Dermis blood vessel endothelial cell (primary cell): ENCODE measurements at places on chromosomes 6 and 20. TPM values are rescaled to one million over a fixed set of nuclear protein-coding genes. Genes with fewer than 3 reads are reported as not detected.
A peak's percentile ranks its signal among the peaks of the same experiment; 100 is the strongest.

GRCh38 chr20:57707849-57708693 lies 1.7 kb downstream of the PMEPA1 start:
- no peak for DNase-seq

DNA sequence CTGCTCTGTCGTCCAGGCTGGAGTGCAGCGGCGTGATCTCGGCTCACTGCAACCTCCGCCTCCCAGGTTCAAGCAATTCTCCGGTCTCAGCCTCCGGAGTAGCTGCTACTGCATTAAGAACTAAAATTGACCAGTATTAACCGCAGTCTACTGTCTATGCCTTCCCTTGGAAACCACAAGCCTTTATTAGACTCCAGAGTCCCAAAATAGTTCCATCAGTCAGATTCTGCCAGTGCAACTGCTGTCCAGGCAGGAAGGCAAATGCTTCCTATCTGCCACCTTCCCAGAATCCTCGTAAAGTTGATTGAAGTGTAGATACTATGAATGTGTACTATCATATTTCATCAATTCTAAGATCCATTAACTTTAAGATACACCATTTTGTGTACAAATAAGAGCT lies 16.7 kb downstream of the KAT14 start:
- no peak for DNase-seq

- DNase-seq: no peak
Observed at GRCh38 chr6:21694168-21694567, 100.6 kb downstream of the SOX4 start.

DNA sequence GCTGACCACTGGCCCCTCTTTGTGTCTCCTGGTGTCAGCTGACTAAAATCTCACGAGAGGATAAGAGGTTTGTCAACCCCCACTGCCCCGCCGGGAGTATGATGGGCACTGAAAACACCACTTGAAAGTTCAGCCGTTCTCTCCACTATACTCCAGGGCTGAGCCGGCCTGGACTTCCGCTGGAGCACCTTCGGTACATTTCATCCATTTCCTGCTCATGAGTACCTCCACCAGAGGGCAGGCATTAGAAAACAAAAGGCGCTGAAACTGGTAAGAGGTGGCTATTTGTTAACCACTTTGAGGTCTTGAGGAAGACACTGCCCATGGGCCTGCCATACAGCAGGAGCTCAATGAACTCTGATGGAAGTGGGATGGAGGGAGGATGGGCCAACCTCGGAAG lies 17.9 kb upstream of the ANKRD60 start:
- peak; percentile 72 for DNase-seq

DNA sequence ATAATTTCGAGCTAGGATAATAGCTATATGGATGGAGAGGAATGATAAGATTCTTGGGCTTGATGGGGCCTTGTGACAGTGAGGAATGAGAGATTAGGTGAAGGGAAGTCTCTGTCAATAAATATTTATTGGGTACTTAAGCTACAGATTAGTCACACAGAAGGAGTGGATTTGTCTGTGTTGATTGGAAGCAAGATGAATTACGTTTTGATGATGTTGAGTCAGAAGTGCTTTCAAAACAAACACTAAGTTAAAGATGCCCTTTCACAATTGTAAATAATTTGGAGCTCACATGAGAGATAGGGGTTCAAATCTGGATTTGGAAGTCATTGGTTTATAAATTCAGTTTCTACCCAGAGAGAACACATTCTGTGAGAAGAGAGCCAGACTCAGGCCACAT lies 834.2 kb downstream of the KIF16B start:
- no peak for DNase-seq

GRCh38 chr20:56872620-56873458 lies 243.7 kb downstream of the TFAP2C start:
- DNase-seq: no peak

- DNase-seq: peak; percentile 80
Observed at GRCh38 chr20:12012241-12013222, 94.8 kb downstream of the BTBD3 start.

- DNase-seq: no peak
Observed at GRCh38 chr6:91633374-91634111, 1046.7 kb upstream of the MAP3K7 start.

- DNase-seq: peak; percentile 81
Observed at GRCh38 chr20:35284267-35284991, at the start of gene EIF6. Gene EIF6 (minus strand): TSS chr20:35284772. CDS start chr20:35284487, 285 bp downstream.

DNA sequence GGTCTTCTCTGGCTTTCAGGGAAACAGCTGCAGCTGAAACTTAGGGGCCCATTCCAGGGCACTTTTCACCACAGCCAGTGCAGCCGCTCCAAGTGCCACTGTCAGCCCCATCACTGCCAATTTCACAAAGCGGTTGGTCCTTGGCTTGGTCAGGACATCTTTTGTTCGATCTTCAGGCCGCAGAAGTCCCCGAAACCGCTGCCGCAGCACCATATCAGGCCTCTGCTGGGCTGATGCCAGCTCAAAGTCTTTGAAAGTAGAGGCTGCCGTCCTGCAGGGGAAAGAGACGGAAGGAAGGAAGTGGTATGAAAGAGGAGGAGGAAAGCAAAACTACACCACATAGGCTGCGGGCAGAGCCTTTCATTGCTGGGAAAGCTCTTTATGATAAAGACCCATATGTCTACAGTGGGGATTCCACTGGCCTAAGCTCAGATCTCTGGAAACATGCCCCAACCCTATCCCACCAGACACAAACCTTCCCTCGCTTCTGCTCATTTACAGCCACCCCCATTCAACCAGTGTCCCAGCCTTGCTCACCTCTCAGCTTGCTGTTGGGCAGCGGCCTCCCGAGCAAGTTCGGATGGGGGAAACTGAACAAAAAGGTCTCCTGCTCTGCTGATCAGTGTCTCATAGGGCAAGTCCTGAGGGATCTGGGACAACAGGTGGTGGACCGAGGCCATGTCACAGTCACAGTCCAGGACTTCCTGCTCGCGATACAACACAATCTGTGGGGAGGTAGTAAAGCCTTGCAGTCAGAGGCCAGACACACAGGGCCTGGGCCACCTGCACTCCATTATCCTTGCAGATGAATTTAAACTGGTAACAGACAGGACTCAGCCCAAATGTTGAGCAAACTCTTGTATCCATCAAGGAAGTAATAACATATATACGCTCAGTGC lies 23.5 kb downstream of the TBC1D20 start:
- peak; percentile 53 for DNase-seq

DNA sequence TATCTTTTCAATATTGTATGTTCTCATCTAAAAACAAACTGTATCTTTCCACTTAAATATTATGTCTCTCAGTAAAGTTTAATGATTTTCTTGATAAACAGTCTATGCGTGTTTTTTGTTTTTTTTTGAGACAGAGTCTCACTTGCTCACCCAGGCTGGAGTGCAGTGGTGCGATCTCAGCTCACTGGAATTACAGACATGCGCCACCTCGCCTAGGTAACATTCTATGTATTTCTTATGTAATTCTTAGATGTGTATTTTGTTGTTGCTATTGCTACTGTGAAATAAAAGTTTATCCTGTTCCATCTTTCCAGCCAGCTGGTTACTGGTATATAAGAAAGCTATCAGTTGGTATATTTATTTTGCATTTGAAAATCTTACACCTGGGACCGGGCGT lies 29.4 kb downstream of the ABHD12 start:
- peak; percentile 25 for DNase-seq

- no peak for DNase-seq
Observed at GRCh38 chr20:57051096-57051495, 215.3 kb downstream of the BMP7 start.

- peak; percentile 94 for DNase-seq
Observed at GRCh38 chr20:45890985-45891983, at the start of the genes CTSA and NEURL2. Gene CTSA (plus strand): TSS chr20:45891335. CDS start chr20:45891569, 234 bp downstream. Gene NEURL2 (minus strand): TSS chr20:45891208. CDS start chr20:45890991, 217 bp downstream.

DNA sequence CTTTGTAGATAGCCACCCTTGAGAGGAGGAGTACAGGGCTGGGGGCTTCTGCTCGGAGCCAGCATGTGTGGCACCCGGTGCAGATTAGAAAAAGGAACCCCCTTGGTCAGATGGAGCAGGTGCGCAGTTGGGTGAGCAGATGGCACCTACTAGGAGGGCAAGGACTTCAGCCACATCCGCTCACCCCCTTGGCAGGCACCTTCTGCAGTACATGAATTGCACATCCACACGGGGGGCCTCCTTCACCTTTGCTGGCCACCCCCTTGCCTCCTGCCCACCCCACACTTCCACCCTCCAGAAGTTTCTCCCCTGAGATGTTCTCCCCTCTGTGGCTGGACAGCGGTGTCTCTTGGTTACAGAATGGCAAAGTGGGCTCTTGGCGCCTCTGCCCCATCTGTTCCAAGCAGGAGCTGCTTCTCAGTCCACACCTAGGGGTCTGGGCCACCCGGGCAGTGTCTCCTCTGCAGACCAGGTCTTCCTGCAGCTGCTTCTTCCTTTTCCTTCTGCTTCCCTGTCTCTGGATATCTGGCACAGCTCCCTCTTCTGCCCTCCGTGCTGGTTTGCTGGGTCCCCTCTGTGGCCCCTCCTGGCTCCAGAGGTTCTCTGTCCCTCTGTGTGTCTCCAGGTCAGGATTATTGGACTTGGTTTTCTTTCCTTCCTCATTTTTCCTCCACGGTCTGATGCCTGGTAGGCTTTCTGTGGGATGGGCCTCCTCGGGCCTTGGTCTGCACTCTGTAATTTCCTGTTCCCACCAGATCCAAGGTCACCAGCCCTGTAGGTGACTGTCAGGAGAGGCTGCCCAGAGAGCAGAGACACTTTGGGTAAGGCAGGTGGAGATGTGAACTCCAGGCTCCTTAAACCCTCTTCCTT lies 4.1 kb downstream of the MDFI start:
- DNase-seq: no peak

DNA sequence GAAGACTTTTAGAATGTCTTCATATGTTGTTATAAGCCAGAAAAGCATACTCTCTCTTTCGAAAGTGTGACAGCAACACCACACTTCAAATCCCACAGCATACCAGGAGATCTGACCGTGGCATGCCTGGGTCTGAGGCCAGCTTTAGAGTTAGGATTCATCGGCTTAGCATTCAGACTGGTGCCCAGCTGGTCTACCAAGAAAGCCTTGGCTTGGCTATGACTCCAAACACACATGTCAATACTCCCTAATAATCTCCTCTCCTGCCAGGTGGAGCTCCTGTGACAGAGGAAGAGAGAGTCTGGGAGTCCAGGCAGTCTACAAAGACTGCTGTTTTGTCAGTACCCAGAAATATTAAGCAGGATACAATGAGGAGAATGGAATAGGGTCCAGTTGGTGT lies 77.1 kb upstream of the MAN1A1 start:
- DNase-seq: no peak

- peak; percentile 14 for DNase-seq
Observed at GRCh38 chr20:15674253-15675060, 898.8 kb downstream of the KIF16B start.

GRCh38 chr6:168362276-168362990 lies 42.9 kb upstream of the DACT2 start:
- DNase-seq: no peak

DNA sequence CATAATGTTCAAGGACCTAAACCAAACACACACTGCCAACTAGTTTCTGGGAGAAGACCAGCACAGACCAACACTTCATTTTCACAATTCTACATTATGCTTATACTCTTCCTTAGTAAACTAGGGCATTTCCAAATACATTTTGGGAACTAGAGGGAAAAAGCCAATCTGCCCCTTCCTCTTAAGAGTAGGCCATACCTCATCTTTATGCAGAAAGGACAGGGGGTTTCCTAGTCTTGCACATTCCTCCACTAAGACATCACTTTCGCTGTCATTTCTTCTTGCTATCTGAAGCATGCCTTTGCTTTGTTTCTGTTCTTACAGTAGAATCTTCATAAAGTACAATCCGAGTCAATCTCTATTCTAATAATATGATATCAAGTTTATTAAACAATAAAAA lies 105.7 kb downstream of the SMLR1 start:
- no peak for DNase-seq

DNA sequence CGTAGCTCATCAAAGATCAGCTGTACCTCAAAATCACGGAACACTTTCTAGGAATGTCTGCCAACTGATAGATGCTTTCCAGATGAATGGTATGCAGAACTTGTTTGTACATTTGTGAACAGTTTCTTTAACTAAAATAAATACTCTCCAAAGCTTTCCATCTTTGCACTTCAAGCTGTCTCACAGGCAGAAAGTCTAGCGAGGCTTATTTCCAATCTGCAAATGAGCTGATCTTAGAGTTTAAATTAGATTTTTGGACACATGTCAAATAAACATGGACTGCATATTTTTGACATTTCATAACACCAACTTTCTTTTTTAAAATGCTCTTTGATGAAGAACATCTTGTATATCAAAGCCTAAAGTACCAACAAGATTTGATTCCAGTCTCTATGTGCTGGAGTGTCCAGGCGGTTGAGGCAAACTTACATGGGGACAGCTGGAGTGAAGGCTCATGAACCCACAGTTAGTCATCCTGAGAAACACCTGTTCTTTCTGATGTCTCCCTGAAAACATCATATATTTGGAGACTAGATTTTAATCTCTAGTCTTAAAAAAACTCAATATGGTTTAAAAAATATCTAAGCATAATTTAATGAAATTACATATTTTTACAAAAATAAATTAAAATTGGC lies 268.6 kb upstream of the AGPAT4 start:
- no peak for DNase-seq

Gene KCNK16
- total RNA-seq: not detected in 2 replicates

Gene HELZ2
- total RNA-seq: 54.8 and 64.0 TPM in 2 replicates

Gene GRM1
- 0.05 TPM in 1 of 2 replicates, not detected in the other for total RNA-seq

Gene CHRNA4
- not detected in 2 replicates for total RNA-seq

Gene KCNK5
- total RNA-seq: 0.17 TPM in 1 of 2 replicates, not detected in the other

Gene ECI2
- 80.7 and 92.1 TPM in 2 replicates for total RNA-seq

Gene ARFGEF3
- total RNA-seq: 2.0 and 5.8 TPM in 2 replicates

Gene SUMO4
- total RNA-seq: 1.0 and 1.3 TPM in 2 replicates

Gene FYN
- 146 and 150 TPM in 2 replicates for total RNA-seq
